Endodermal cell (in vitro differentiated cells): ENCODE measurements at places on chromosomes 11 and 22. TPM values are rescaled to one million over a fixed set of nuclear protein-coding genes. Genes with fewer than 3 reads are reported as not detected.

- no peak for DNase-seq
Measured at GRCh38 chr11:103648054-103648453, 388.4 kb upstream of the DDI1 start.

DNA sequence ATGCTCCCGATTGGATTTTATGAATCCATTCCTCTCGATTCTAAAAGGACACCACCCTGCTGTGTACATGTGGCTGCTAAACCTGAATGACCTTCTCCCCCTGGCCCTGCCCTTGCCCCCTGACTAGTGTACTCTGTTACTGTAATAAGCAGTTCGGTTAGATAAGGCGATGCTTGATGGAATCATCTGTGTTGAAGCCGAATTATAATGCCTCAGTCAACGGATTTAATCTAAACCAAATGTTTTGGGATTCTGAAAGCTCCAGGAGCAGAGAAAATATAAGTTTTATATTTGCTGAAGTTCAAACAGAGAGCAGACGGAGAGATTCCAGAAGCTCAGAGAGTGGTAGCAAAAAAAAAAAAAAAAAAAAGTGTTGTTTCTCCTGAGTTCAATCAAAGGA lies 275.4 kb upstream of the MPPED2 start:
- no peak for DNase-seq

Gene KCNK4
- 0.21 to 0.23 TPM in 2 of 3 replicates, not detected in the other for total RNA-seq

DNA sequence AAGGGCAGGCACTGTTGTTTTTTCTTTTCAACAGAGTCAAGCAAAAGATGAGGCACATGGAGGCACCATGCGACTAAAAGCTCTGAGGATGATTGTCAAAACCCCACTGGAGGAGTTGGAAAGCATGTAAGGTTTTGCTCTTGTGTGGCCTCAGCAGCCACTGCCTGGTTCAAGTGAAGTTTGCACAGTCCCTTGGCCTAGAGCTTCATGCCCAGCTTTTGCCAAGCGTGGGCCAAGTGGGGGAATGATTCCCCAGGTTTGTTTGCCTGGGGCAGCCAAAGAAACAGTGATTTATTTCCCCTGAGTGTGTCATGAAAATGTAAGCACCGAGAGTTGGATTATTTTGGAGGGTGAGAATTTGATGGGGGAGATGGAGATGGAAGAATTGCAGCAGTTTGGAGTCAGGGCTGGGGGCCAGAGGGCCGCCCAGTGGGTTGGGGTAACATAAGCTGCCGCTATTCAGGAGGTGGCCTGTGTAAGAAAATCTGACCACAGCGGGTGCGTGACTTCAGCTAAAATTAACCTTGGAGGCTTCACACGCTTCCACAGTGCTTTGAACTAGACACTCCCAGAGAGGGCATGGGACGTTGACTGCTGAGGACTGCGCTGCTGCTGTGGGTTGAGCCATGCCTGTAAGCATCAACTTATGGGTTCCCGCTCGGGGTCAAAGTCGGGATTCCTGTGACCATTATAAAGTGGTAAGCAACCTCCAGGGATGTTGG lies 100.7 kb downstream of the NAV2 start:
- DNase-seq: no peak

- DNase-seq: peak; percentile 66
Measured at GRCh38 chr11:70509476-70509875, 111.1 kb downstream of the CTTN start.

GRCh38 chr11:27933992-27934829 lies 173.7 kb downstream of the KIF18A start:
- peak; percentile 80 for DNase-seq

- no peak for DNase-seq
Measured at GRCh38 chr11:104259121-104259610, 95.2 kb upstream of the PDGFD start.

Gene RFPL1
- total RNA-seq: 0.35 TPM in 1 of 3 replicates, not detected in the others

Gene C11orf86
- not detected in 2 replicates for total RNA-seq

Gene SLC1A2
- total RNA-seq: 4.8 to 7.4 TPM (median 7.1 TPM) in 3 replicates

Gene DKK3
- total RNA-seq: 41.8 and 42.6 TPM in 2 replicates
